ENCODE measurements at places on chromosomes 11 and 22.
A peak's percentile ranks its signal among the peaks of the same experiment; 100 is the strongest.

DNA sequence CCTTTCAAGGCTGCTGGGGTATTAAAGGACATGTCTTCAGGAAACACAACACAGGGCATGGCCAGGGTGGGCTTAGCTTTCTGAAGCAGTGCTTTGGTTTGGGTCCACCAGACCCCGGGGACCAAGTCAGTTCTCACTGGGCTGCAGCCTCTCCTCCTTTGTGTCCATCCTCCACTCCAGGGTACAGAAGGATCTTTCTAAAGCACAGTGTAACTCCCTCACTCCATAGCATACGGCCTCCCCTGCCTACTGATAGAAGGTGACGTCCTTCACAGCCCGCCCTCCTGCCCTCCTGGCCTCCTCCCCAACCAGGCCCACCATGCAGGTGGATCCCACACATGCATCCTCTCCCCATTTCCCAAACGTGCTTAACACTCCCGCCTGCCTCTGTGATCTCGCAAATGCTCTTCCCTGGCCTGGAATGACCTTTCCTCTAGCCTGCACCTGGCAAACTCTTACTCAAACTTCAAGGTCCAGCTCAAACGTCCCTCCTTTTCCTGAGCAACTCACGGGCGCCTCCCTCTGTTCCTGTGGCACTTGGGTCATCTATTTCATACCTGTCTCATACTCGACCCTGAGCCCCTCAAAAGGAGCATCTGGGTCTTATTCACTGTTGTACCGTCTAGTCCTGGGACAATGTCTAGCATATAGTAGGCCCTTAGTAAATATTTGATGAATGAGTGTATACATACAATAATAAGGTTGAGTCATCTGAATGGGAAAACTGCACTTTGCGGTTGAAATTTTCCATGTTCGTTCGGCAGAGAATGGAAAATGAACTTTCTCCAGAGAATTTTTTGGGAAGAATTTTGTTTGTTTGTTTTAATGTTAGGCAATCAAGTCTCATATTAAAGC lies 187.7 kb downstream of the EFCAB6 start:
- no peak for DNase-seq

- DNase-seq: no peak
These were observed 274.7 kb downstream of the NXPE2 start for GRCh38 chr11:114953039-114953438.

DNA sequence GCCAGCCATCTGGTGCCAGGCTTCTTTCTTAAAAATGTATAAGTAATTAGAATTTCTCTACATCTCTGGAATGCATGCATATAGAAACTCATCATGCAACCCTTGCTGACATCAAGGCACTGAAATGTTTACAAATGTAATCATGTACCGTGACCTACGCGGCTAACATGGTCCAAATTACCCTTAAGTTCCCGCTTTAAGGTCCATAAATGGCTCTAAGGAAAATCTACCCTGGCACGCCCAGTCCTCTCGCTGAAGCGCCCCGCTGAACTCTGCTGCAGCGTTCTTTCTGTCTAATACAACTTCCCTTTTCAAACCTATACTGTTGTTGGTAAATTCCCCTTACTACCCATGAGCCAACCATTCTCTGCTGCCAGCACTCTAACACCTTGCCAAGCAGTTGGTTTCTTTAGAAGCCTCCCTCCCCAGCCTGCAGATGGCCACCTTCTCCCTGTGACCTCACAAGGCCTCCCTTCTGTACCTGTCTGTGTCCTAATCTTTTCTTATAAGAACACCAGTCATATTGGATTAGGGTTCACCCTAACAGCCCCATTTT lies 13.5 kb upstream of the HMOX1 start:
- no peak for DNase-seq

GRCh38 chr22:38768036-38768435 lies 12.2 kb upstream of the SUN2 start:
- no peak for DNase-seq

DNA sequence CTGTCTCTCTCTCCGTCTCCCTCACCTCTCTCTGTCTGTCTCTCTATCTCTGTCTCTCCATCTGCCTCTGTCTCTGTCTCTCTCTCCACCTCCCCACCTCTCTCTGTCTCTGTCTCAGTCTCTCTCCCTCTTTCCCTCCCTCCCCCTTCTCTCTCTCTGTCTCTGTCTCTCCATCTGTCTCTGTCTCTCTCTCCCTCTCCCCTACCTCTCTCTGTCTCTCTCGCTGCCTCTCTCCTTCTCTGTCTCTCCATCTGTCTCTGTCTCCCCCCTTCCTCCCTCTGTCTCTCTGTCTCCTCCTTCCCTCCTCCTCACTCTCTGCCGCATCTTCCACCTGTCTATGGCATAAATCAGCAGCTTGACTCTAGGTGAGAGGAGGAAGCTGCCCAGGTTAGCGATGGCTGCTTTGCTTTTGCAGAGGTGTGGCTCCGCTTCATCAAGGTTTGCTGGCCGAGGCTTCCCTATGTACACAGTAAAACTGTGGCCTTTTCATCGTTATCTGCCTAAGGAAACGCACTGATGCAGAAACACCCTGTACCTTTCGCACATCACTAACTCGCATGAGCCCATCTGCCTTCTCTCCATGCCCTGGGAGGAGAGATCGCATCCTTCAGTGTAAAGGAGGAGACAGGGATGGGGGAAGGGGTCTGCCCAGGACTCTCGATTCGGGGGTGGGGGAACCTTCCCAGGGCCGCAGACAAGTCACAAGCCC lies 44.5 kb downstream of the ANO1 start:
- no peak for DNase-seq

GRCh38 chr11:36132940-36133339 lies 156.3 kb downstream of the COMMD9 start:
- no peak for DNase-seq

DNA sequence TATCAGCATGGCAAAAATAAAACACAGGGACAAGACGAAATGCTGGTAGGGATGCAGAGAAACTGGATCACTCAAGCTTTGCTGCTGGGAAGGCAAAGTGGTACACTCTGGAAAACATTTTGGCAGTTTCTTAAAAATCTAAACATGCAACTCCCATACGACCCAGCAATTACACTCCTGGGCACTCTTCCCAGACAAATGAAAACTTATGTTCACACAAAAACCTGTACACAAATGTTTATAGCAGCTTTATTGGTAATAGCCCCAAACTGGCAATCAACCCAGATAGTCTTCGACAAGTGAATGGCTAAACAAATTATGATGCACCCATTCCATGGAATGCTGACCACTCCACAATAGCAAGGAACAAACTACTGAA lies 35.8 kb upstream of the PRR5 start:
- no peak for DNase-seq

- DNase-seq: no peak
These were observed 44.0 kb downstream of the SMIM38 start for GRCh38 chr11:69199583-69200315.

DNA sequence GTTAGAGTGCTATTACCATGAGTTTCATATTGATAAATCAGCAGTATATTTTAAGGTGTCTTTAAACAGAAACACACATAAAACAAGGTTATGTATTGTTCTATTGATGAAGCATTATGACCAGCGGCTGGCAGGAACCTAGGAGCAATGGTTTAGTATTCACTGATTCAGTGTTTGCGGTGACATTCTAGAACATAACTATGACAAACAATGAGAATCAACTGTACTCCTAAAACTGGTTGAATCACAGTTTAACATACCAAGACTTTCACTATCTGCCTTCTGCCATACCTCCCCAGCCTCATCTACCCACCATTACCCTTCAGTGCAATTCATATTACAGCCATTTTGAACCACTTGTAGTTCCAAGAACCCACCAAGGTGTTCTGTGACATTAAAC lies 8.8 kb downstream of the HOATZ start:
- no peak for DNase-seq

- no peak for DNase-seq
These were observed 13.9 kb upstream of the PATZ1 start for GRCh38 chr22:31360029-31360428.

GRCh38 chr11:14555818-14556217 lies 35.6 kb upstream of the PSMA1 start:
- DNase-seq: no peak

GRCh38 chr22:22755778-22756100 lies 111.3 kb downstream of the GGTLC2 start:
- no peak for DNase-seq

GRCh38 chr11:107427569-107428180 lies 29.9 kb downstream of the CWF19L2 start:
- no peak for DNase-seq

DNA sequence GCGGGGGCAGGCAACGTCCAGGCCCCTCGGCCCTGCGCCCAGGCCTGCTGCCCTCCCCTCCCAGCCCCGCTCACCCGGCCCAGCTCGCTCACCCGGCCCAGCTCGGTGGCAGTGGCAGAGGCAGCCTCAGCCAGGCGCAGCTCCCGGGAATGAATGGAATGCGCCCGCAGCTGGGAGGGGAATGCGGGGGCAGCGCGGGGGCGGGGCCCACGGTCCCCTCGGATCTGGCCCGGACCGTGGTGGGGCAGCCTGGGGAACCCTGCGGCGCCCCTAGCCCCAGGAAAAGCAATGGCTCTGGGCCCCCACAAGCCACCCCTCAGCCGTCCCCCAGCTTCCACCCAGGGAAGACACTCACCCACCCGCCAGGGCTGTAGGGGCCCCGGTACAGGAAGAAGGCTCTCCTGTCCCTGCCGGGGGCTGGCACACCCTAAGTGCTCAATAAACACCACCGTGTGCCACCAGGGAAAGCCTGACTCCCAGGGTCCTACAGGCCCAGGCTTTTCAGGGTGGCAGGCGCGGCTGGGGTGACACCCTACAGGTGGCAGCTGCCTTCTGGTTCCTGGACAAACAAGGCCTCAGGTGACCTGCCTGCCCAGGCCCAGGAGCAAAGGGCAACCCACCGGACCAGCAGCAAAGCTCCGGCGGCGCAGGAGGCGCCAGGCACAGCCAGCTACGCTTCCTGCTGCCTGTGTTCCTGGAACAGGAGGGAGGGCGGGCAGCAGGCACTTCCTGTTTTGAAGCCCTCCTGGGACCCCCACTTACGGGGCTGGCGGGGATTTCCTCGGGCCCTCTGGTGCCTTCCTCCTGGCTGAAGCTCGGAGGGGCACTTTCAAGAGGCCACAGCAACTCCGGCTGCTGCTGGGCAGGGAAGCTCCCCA lies 13.8 kb downstream of the PLXNB2 start:
- no peak for DNase-seq

DNA sequence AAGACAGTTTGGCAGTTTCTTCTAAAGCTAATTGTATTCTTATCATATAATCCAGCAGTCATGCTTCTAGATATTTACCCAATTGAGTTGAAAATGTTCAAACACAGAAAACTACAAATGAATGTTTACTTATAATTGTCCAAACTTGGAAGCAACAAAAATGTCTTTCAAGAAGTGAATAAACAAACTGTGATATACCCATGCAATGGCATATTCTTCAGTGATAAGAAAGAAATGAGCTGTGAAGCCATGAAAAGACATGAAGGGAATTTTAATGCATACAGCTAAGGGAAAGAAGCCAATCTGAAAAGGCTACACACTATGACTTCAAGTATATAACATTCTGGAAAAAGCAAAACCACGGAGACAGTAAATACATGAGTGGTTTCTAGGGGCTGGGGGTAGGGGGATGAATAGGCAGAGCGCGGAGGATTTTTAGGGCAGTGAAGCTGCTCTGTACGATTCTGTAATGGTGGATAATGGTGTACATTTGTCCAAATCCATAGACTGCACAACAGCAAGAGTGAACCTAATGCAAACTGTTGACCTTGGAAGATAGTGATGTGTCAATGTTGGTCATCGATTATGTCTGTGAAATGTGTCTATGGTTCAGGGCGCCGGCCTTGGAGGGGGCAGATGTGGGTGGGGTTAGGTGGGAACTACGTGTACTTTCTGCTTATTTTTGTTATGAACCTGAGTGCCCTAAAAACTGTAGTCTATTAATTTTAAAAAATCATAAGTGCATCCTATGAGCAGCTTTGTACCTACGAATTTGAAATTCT lies 424.9 kb downstream of the TBC1D22A start:
- no peak for DNase-seq

- no peak for DNase-seq
These were observed 10.4 kb upstream of the SPINDOC start for GRCh38 chr11:63802637-63803414.

- no peak for DNase-seq
These were observed 161.2 kb upstream of the PLET1 start for GRCh38 chr11:112421879-112422278.

DNA sequence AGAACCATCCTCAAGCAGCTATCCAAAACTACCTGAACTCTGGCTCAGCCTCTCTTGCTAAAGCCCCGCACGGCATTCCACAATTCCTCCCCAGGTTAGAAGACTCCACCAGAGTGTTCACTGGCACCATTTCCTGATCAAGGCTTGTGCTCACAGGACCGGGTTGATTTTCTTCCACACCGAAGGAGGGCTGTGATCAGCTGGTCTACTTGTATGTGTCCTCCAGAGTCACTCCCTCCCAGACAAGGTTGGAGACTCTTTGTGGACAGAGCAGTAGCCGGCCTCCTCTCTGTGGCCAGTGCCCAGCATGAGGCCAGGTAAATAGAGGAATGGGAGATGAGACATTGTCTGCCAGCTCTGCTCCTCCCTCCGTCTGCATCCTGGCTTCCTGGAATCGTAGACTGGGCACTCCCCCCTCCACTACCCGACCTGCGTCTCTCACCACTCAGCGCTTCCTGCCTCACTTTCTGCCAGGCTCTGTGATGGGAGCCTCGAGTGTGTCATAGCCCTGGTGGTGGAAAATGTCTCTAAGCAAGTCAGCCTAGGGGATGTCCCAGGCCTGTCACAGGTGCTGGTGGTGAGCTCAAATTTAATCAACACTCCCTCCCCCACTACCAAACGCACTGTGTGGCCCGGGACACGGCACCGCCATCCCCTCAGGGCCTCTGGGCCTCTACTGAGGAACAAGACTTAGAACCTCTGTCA lies 12.5 kb upstream of the TMPRSS6 start:
- DNase-seq: no peak

DNA sequence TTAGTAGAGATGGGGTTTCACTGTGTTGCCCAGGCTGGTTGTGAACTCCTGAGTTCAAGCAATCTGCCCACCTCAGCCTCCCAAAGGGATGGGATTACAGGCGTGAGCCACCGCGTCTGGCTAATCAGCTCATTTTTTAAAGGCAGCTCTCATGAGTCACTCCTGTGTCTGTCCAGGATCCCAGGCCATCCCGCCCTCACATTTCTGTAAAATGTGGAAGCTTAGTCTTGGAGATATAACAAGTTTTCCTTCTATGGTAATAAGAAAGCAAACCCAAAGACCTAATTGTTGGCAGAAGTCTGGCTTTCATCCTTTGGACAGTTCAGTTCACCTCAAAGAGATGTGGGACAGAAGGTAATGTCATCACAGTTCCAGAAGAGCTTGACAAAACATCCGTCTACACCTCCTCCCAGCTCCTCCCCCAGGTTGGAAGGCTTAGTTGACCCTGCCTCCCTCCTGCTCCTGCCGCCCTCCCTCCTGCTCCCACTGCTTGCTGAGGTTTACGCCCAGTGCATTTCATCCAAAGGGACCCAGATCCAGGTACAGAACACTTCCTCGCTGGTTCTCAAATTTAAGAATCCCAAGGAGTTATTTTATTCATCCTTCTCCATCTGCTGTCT lies 6.4 kb downstream of the DRD2 start:
- no peak for DNase-seq

- DNase-seq: peak; percentile 35
These were observed 4.2 kb downstream of the SGSM1 start for GRCh38 chr22:24810043-24810749.

GRCh38 chr22:28019881-28020861 lies 101.1 kb upstream of the PITPNB start:
- DNase-seq: peak; percentile 65

- no peak for DNase-seq
These were observed 64.2 kb downstream of the MED15 start for GRCh38 chr22:20571531-20572007.

- no peak for DNase-seq
These were observed 131.9 kb downstream of the TEAD1 start for GRCh38 chr11:12806113-12806512.

GRCh38 chr11:69145050-69145380 lies 10.7 kb upstream of the SMIM38 start:
- no peak for DNase-seq

- DNase-seq: peak; percentile 91
These were observed 3.4 kb upstream of the IGLL5 start for GRCh38 chr22:22884010-22884887.
